ENCODE measurements at places on chromosomes 6 and 20.

DNA sequence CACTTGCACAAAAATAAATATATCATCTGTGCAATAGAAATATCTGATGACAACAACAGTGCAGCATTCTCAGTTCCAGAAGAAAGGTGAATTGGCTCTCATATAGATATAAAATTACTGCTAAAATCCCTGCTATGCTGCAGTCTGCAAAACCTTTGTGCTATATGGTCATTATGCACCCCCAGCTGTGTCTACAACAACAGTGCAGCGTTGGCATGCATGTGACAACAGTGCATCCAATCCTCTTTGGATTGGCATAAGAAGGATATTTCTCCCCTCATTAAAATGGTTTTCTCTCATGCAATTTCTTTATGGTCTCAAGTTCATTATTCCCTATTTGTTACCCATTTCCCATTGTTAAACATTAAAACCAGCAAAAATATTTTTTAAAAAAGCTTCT is 23.1 kb downstream of the OR2B6 start:
- no peak for DNase-seq

DNA sequence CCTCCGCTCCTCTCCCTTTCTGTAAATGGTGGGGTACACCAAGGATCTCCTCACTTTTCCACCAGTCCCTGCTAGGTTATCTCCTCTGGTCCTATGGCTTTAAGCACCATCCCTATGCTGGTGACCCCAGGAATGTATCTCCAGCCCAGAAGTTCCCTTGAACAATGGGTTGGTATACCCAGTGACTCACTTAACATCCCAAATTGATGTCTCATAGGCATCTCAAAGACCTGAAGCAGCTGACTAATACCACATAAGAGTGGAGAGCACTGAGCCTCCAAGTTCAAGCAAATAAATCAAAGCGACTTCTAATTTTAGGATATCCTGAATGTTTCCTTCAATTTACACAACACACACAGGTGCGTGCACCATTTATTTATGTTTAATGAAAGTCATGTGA is 48.3 kb downstream of the ADGRF1 start:
- DNase-seq: no peak

DNA sequence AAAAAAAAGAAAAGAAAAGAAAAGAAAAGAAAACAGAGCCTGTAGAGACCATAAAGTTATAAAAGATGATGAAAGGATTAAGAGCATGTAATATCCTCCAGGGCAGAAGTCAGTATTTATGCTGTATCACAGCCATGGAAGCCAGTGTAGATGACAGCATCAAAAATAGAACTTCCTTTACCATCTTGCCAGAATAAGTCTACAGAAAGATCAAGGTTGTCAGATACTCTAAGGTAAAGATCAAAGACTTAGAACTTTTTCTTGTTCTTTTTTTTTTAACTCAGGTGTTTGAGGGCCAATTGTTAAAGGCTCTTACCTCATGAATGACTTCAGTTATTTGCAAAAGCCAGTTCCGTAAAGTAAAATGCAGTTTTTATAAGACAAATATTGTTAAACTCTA is 54.6 kb downstream of the ARHGAP18 start:
- no peak for DNase-seq

DNA sequence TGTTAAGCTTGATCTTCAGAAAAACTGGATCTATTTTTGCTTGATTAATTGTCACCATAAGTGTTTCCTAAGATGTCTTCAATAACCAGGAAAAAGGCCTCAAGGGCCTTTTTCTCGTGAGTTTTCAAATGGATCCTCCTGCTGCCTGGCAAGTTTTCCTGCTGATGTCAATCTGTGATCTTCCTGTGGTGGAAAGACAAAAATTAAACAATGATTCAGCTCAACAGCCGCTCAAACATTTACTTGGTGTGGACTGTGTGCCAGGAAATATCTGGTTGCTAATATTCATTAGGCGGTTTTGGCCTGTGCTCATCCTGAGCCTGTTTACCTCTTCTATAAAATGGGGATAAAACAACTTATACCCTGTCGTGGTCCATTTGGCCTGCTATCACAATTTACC is 35.4 kb upstream of the SSTR4 start:
- no peak for DNase-seq

- no peak for DNase-seq
Observed at GRCh38 chr6:46420921-46421638, 70.2 kb downstream of the RCAN2 start.

GRCh38 chr6:152176268-152176667 is 368.8 kb downstream of the ESR1 start:
- no peak for DNase-seq

GRCh38 chr6:43491750-43492661 is 14.6 kb downstream of the TJAP1 start:
- DNase-seq: no peak

- DNase-seq: no peak
Observed at GRCh38 chr6:104943781-104944180, 13.1 kb upstream of the LIN28B start.

- no peak for DNase-seq
Observed at GRCh38 chr20:7540923-7541322, 399.3 kb downstream of the HAO1 start.

DNA sequence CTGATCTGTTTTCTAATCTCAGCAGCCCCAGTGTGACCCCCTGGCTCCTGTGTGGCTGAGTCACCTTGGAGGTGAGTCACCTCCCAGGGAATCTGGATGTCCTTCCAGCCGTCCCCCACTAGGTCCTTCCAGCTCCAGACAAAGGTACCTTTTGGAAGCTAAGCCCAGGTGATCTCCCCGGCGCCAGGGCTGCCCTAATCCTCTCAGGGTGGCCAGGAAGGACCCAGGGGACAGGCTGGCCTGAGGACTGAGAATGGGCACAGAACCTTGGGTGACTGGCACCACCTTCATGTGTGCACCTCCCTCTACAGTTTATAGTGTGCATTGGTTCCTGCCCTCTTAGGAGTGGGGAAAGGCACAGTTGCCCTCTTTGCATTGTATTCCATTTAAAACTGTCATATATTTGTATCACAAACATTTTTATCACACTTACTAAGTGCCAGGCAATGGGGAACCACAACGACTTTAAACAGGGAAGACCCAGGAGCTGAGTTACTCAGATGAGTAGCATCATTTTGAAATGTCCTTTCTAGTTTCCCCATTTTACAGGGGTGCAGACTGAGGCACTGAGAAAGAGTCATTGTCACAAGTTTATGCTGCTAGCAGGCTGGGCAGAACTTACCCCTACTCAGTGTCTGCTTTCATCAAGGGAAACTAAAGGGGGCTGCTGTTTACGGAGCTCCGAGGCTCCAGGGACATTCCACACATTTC is 2.6 kb upstream of the BPIFB4 start:
- DNase-seq: no peak

DNA sequence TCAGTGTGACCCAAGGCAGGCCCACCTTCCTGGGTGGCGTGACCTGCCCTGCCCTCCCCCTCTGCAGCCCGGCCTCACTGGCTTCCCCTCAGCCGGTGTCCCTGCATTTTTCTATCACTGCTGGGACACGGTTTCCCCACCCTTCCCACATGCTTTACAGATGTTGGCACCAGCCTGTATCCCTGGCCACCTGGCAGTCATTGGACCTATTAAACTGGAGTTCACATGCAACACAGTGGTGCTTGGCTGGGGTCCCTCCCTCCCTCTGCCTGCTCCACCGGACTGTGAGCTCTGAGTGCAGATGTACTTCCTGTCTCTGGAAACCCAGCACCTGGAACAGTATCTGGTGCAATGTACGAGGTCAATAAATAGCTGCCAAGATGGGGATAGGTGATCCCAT is 25.5 kb upstream of the STX16 start:
- no peak for DNase-seq

DNA sequence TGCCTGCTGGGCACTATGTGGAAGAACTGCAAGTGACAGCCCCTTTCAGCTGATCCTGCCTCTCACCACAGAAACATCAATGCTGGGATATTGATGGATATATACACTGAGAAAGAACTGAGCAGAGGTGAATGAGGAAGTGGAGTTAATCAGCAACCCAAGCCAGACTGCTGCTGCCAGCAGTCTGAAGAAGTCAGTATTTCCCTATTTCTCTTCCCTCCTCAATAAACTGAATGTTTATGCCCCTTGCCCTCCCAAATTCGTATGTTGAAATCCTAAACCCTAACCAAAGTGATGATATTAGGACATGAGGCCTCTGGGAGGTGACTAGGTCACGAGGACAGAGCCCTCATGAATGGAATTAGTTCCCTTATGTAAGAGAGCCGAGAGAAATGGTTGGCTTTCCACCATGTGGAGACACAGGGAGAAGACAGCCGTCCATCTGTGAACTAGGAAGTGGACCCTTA is 76.3 kb downstream of the CDK19 start:
- DNase-seq: no peak

- no peak for DNase-seq
Observed at GRCh38 chr6:119241111-119241465, 108.5 kb downstream of the MAN1A1 start.

Measured in activated T-helper 1 cell treated with anti-CD3 and anti-CD28 coated beads, Interleukin-2, amount 50 U/mL, for 16 hours (primary cell).